ENCODE measurements at places on chromosomes 2 and 18.

- DNase-seq: no peak
These were observed 25.5 kb downstream of the LNPK start for GRCh38 chr2:175976391-175977157.

DNA sequence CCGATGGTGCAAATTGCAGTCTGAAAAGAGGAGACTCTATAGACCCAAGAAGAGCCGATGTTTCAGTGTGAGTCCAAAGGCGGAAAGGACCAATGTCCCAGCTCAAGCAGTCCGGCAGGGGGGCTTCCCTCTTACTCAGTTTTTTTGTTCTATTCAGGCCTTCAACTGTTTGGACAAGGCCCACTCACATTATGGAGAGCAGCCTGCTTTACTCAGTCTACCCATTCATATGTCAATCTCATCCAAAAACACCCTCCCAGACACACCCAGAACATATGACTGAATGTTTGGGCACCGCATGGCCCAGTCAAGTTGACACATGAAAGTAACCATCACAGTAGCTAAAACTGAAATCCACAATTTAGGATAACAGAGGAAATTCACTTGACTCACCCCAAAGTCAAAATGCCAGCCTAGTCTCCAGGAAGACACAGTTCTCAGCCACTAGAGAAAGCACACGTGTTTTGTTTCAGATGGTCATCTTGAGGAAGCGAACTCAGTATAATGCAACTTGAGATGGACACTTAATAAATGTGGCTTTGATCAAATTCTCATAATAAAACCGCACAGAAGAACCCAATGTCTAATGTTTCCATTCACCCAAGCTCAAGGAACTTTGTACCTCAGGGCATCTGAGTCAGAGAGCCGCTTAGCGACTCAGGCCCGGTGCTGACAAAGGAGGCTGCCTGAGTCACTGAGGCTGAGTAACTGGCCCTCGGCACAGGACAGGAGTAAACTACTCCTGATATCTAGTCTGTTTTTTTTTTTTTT is 2.4 kb downstream of the FHL2 start:
- peak; percentile 92 for DNase-seq

DNA sequence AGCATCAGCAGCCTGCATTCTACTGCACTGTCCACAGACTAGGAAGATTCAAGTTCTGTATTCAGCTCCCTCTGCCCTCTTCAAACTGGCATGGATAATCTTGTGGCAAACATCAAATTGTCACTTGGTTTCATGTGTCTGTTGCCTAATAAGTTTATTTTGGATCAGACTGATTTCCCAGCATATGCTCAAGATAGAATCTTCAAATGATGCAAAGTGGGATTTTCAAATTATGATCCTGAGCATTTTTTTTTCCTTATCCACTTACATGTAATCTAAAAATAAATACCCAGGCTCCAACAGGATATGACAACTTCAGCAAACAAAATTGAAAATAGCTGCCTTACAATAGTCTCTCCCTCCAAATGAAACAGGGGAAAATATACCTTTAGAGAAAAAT is 160.9 kb upstream of the VRK2 start:
- no peak for DNase-seq

DNA sequence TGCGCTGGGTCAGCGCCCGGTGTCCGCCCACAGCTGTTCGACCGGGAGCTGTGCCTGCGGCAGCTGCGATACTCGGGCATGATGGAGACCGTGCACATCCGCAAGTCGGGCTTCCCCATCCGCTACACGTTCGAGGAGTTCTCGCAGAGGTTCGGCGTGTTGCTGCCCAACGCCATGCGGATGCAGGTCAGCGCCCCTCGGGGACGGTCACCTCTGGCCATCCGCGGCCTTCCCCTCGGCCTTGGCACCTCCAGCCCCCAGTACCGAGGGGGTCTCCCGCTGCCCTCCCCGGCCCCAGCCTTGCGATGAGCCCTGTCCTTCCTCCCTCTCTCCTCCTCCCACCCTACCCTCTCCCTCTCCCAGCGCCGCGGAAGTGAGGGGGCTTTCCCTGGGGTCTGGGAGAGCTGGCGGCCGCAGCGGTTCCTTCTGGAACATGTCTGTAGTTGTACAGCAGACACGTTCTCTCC is 53.2 kb upstream of the GPR17 start:
- no peak for DNase-seq

- no peak for DNase-seq
These were observed 389.5 kb upstream of the TNP1 start for GRCh38 chr2:217249121-217250012.

DNA sequence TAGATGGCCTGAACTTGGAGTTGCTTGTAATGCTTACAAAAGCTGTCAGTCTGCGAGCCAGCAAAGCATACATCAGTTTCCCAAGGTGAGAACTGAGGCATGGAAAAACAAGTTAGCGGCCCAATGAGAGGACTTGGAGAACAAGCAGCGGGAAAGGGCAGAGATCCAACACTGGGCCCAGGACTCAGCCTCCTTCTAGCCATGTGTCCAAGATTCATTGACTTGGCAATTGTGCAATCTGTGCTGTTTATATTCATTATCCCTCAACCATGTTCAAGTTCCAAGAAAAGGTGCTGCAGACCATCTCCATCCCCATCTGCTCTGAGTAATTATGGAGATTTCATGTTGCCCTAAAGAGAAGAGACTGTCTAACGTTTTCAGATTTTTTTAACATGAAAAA is 187.4 kb downstream of the ALK start:
- no peak for DNase-seq

DNA sequence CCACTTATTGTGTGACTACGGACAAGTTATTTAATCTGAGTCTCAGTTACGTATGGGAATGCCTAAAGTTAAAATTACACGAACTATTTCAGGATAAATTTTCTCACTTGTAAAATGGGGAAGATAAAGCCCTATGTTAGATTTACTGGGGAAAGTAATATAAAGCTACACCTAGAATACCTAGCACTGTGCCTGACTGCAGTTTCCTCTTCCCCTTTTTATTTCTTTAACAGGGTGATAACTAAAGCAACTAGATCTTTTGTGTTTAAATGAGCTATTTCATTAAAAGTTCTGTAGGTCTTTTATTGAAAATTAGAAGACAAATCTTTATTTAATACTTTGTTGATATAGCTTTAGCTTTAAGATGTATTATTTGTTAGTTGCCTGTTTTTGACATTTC is 5.0 kb downstream of the B3GNT2 start:
- no peak for DNase-seq

GRCh38 chr2:198097630-198098029 is 293.2 kb downstream of the PLCL1 start:
- DNase-seq: no peak

- DNase-seq: no peak
These were observed 51.7 kb downstream of the PROC start for GRCh38 chr2:127469974-127470373.

DNA sequence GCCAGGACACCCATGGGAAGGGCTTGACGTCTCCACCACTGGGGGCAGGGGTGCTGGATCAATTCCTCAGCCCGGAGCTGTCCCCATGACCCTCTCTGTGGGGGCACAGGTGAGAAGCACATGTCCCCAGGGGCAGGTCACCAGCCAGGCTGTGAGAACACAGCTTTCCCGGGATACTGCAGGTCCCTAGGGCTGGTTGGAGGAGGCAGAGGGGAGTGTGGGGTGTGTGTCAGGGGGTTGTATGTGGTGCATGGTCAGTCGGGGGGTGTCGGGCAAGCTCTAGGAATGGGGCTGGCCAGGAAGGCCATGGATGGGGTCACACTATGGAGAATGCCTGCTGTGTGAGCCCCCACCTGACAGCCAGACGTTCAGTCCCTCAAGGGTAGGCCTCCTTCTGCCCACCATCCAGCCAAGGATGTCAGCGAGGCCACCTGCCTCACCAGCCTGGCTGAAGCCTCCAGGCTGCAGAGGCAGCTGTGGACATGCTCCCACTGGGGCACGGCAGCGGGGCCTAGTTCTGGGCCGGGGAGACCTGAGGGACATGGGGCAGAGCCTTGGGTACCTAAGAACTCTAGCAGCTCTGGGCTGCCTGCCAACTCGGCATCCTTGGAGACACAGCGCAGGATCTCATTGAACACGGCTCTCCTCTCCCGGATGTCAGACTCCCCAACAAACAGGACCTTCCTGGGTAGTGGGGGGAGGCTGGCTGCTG is 10.3 kb downstream of the HS1BP3 start:
- no peak for DNase-seq

DNA sequence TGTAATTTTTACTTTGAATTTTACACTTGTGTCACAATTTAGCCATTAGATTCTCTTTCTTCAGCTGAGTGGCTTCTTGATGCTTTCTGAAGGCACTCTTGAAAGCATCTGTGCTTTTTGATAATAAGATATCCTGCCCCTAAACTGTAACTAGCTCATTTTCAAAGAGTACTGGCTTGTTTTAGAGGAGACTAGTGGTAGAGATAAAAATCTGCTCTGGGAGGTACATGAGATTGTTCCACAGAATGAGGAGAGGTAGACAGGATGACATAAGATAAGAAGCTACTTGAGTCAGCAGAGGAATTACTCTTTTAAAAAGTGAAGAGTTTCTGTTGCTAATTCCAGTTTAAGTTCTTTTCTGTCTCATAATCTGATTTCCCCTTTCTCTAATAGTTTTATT is 10.6 kb downstream of the PLEKHB2 start:
- DNase-seq: no peak

DNA sequence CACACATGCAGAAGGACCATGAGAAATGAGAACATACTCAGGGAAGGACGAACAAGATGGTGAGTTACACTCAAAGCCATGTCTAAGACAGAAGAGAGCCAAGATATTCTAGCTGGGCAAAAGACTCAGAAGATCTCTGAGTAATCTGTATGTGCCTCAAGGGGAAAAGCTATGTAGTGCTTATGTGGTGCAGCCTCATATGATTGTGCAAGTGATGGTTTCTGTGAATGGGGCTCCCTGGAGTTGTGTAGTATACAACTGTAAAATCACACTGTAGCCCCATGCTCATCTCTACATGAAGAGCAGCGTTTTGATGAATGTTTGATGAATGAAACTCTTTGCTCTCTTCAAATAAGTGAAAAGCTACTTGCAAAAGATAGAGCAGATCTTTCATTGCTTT is 57.5 kb downstream of the OSR1 start:
- no peak for DNase-seq

DNA sequence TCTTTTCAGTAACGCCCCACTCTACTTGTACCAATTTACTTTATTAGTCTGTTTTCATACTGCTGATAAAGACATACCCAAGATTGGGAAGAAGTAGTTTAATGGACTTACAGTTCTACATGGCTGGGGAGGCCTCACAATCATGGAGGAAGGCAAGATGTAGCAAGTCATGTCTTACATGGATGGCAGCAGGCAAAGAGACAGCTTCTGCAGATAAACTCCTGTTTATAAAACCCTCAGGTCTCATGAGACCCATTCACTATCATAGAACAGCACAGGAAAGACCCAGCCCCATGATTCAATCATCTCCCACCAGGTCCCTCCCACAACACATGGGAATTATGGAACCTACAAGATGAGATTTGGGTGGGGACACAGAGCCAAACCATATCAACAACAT is 38.8 kb upstream of the OSBPL6 start:
- no peak for DNase-seq

All from RWPE1 (cell line).